Left forelimb (tissue), 1 donor: ENCODE measurements at places on chromosomes 1 and 21.

GRCh38 chr1:15678578-15678977 lies 5.5 kb upstream of the PLEKHM2 start:
- no peak for DNase-seq

DNA sequence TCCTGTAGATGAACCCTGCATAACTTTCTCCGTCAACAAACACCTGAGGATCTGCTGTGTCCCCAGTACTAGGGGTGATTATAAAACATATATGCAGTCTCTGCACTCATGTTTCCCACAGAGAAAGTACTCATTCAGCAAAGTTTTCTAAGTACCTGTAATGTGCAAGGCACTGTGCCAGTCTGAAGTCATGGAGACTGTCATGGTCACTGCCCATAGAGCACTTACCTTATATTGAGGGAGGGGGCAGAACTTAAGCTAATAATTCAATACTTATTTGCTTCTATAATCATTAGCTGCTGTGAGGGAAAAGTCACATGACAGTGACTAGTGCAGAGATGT lies 41.2 kb downstream of the MAP3K21 start:
- DNase-seq, result no peak

DNA sequence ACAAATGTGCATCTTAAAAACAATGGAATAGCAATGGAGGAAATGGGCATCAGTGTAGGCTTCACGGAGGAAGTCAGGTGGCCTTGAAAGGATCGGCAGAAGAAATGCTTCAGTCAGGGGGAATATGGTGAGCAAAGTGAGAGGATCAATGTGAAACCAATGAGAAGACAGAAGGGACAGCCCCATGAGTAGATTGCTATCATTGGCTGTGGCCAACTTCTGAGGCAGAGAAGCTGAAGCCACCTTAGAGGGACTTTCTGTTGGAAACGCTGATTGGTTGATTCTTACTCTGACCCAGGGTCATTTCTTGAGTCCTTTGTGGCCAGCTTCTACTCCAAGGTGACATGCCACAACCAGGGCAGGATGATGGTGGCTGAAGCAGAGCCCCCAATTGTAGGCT lies 130.7 kb upstream of the ZNF648 start:
- no peak for DNase-seq

DNA sequence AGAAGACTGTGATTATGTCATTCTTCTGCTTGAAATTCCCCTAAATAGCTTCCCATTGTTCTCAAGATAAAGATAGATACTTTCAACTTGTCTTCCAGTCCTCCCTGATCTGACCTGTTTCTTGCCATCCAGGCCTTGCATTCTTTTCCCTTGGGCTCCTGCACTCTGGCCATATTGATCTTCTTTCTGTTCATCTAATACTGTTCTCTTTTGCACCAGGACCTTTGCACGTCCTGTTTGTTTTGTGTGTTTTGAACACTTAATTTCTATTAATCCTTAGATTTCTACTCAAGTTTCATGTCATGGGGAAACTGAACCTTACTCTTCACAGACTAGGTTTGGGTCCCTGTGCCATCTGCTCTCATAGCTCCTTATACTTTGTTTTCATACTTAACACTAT lies 65.1 kb downstream of the MAGI3 start:
- no peak for DNase-seq

DNA sequence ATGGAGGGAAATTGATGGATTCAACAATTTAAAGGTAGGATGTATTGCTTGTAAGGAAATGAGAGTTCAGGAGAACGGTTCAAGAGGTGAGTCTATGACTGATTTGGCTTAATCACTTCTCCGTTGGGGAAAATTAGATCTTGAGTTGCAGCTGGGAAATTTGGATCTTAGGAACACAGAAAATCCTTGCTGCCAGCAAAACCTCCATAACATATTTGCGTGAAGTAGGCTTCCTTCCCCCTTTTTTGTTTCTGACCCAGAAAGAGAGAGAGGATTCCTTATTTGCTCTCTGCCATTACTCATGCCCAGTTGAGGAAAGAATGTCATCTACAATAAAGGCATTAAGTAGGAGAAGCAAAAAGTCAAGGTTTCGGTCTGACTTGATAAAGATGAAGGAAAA lies 73.5 kb upstream of the PDC start:
- DNase-seq, result no peak

DNA sequence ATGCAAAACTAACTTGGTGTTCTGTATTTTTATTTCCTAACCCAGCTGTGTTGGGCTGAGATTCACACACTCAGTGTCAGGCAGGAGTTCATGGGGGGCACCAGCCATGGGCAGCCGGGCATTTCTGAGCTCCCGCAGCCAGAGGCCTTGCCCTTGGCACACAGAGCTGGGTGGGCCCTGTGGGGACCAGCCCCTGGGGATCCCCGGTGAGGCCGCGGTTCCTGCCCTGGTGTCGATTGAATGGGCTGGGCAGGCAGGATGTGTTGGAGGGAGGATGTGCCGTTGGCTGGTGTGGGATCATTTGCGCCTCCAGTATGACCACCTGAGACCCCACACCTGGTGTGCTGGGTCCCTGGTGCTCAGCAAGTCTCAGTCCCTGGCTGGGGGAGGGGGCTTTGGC lies 91.0 kb downstream of the PRDM16 start:
- no peak for DNase-seq

DNA sequence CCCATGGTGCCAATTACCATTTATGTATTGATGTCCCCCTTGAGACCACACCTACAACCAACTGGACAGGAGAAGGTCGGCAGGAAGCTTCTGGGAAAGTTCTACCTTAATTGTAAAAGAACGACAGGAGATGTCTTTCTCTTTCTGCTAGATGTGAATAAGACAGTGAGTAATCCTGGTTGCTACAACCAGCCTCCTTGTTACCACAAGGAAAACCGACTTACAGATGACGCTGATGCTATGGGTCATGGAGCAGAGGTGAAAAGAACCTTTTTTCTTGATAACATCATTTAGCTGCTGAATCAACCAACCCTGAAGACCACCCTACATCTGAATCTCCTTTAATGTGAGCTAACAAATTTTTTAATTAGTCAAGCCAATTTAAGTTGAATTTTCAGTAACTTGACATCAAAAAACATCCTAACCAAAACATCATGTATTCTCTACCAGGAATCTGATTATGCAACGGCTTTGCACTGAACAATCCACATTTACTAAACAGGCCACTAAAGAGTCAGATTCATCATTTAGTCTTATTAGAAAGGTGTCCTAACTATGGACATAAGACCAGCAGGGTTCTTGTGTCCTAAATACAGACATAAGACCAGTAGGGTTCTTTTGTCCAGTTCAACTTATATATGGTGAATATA lies 23.0 kb downstream of the RGS2 start:
- DNase-seq, result no peak

DNA sequence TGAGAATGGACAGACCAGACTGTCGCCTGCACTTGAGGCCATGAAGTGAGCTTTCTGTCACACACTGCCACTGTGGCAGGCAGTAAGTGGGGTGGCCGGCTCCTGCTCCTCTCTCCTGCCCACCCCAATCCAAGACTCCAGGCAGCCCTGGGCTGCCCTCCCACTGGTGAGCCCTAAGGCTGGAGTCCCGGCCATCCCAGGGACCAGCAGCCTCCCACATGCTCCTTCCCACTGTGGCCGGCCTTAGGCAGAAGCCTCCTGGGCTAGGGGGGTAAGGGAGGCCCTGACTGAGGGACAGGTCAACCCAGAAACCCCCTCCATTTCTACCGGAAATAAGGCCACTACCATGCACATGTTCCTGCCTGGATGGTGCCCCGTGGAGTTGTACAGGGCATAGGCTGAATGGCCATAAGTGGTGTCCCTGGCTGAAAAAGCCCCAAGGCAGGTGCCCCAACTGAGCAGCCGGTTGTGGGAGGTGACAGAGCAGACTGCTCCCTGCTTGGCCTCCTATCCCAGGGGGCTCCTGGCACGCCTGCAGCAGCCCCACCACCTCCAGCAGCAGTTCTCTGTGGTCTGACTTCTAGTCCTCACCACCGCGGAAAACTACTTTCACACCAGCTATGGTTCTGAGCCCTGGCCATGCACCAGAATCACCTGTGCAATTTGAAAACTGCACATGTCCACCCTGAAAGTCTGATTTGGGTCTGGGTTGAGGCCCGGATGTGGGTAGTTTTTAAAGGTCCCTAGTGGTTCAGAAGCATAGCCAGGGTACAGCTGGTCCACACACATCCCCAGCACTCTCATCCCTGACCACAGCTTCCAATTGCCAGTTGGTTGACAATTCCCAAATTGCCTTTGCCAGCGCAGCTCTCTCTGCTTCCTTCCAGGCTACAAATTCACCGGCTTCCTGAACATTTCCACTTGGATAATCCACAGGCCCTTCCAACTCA lies 1.6 kb upstream of the ARTN start:
- DNase-seq, result no peak

DNA sequence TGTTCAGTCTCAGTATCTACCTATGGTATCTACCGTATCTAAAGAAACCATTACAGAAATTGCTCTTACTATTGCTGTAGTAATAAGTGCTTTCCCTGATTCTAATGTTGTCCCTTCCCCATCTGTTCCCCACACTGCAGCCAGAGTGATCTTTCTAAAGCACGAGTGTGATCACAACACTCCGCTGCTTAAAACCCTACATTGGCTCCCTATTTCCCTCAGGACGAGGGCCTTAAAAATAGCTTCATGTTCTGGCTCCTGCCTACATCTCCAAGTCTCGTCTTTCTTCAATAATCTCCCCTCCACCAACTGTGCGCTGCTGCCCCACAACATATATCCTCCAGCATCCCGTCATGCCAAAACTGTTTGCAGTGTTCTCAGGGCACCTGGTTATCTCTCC lies 150.6 kb downstream of the SDCCAG8 start:
- no peak for DNase-seq

DNA sequence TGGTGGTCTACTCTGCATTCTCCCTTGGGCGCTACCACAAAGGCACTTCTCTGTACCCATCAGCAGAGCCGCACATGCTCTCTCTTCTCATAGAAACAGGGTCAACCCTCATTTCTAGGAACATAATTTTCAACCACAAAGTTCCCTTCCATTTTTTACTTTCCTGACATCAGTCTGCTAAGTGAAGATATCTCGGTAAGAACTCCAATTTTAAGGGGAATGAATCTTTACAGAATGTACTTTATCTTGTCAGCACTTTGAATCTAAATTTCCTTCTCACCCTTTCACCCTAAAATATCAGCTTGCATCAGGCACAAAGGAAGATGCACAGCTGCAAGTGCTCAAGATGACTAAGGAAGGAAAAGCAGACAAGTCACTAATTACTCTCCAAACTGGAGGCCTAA lies 545.9 kb downstream of the SMYD3 start:
- no peak for DNase-seq

- no peak for DNase-seq
Observed at GRCh38 chr1:162349635-162350330, 26.9 kb downstream of the SPATA46 start.

GRCh38 chr1:115302390-115302961 lies 35.6 kb downstream of the NGF start:
- no peak for DNase-seq

- no peak for DNase-seq
Observed at GRCh38 chr1:100982793-100983192, 42.8 kb downstream of the DPH5 start.

GRCh38 chr1:165807613-165808012 lies 19.8 kb upstream of the UCK2 start:
- no peak for DNase-seq

DNA sequence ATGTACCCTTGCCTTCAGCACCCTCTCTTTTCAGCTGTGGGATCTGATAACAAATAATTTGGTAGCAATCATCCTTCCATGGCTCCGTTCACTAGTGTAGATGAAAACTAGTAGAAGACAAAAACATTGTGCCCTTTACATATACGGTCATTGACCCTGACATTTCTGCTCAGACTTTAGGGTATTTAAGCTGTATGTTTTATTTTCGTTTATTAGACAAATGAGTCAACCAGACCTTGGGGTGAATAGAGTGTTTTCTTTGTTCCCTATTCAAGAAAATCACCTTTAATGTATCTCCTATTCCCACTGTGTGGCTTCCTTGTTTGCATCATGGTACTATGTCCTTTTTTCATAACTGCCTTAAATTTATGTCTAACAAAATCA lies 187.3 kb downstream of the VAV3 start:
- DNase-seq, result no peak
